ENCODE measurements at places on chromosomes 11 and 22.

GRCh38 chr11:6557761-6558674 lies 45.4 kb downstream of the RRP8 start:
- DNase-seq = no peak

- DNase-seq = no peak
Observed at GRCh38 chr11:47257517-47258316, at the start of gene NR1H3. Gene NR1H3, plus strand, starts transcription at chr11:47257996. Its CDS starts 1,221 bp downstream, at chr11:47259217.

- DNase-seq = no peak
Observed at GRCh38 chr11:106827687-106828086, 190.6 kb downstream of the GUCY1A2 start.

- no peak for DNase-seq
Observed at GRCh38 chr22:16915701-16916100, 90.5 kb upstream of the XKR3 start.

- no peak for DNase-seq
Observed at GRCh38 chr11:119610836-119611426, 118.1 kb downstream of the NECTIN1 start.

- no peak for DNase-seq
Observed at GRCh38 chr11:44324222-44324621, 14.3 kb upstream of the ALX4 start.

GRCh38 chr22:24331468-24332440 lies 61.1 kb downstream of the SPECC1L start:
- DNase-seq = no peak

GRCh38 chr11:96755752-96756151 lies 365.9 kb downstream of the JRKL start:
- no peak for DNase-seq

GRCh38 chr11:44308923-44309477 lies 939 bp downstream of the ALX4 start:
- DNase-seq = no peak

GRCh38 chr11:69641681-69642548 lies 959 bp downstream of the CCND1 start:
- no peak for DNase-seq

DNA sequence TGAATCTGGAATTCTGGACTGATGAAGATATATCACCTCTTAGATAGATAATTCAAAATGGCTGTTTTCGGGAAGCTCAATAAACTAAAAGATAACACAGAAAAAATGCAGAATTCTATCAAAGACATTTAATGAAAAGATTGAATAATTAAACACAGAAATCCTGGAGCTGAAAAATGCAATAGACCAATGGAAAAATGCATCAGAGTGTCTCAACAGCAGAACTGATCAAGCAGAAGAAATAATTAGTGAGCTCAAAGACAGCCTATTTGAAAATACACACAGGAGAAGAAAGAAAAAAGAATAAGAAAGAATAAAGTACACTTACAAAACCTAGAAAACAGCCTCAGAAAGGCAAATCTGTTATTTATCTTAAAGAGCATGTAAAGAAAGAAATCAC lies 356.4 kb upstream of the B3GAT1 start:
- DNase-seq = no peak

DNA sequence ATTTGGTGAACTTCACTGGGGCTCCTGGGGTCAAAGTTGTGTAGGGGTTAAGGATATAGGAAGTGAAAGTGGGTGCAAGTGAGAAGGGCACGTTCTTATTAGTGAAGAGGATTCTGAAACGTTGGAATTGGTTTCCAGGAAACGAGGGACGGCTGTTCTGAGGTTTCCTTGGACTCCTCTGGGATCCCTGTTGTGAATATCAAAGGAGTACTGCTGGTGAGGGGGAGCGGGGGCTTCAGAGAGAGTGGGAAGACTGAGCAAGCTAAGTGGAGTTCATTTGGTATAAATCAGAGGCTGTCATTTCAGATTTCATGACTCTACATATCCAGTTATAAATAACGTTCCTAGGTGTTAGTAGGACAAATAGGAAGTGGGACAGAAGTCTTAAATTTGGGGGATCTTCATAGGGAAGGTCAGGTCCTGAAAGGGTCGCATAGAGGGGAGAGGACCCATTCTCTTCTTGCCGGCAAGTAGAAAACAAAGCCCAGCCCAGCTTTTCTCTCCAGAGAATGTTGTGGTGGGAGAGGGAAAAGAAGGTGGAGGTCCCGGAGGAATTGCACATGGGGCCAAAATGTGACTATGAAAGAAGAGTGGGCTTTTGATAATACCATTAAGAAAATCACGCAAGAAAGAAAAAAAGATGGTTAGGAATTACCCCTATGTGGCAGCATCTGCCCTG lies 1.1 kb upstream of the NELL1 start:
- DNase-seq = no peak

DNA sequence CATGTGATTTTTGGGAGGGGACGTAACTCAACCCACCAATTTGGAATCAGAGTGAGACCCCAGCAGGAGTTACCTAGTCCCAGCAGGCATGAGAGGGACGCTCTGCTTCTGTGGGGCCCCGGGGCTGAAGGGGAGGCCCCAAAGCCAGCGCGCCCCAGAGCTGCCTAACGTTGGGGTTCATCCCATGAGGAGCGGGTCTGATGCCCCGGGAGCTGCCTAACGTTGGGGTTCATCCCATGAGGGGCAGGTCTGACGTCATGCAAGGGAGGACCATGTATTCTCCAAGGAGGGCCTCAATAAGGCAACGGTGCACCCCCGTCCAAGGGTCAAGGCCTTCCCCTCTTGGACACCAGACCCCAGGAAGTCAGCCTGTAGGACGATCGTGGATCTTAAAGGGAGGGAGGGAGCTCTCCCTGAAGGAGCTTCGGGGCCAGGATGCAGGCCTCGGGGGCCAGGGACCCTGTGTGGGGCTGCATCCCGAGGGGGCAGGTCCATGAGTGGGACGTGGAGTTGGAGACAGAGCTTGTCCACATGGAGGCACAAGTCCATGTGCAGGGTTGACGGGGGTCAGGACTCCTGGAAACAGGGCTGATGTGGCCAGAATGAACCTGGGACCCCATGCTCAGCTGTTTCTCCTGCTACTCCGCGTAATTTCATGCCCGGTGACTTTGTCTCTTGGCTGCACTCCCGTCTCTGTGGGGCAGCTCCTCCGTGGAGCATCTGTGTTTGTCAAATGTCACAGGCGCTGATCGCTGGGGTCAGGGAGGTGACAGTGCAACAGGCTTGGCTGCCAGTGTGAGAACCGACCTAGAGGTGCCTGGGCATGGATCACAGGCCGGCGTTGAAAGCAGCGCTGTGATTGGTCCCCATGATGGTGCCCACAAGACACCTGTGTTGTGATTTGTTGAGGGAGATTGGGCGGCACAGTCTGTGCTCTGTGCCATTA lies 1029.1 kb downstream of the BRD1 start:
- DNase-seq = no peak

DNA sequence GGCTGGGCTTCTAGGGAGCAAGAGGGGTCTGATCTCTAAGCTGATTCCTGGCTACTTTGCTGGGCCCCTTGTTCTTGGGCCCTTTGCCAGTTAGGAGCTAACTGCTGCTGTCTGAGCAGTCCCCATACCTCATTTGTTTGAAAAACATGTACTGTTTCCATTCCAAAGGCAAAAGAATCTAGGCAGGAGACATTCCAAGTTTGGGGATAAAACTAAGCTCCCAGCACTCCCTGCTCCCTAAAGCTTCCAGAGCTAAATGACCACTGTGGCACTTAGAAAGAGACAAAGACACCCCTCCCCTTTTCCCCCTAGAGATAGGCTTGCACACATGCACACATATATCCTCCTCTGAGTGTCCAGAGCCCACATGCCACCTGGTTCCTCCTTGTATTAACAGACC lies 22.7 kb upstream of the RRM1 start:
- no peak for DNase-seq

GRCh38 chr22:30872285-30873041 lies 96.1 kb downstream of the MORC2 start:
- no peak for DNase-seq

DNA sequence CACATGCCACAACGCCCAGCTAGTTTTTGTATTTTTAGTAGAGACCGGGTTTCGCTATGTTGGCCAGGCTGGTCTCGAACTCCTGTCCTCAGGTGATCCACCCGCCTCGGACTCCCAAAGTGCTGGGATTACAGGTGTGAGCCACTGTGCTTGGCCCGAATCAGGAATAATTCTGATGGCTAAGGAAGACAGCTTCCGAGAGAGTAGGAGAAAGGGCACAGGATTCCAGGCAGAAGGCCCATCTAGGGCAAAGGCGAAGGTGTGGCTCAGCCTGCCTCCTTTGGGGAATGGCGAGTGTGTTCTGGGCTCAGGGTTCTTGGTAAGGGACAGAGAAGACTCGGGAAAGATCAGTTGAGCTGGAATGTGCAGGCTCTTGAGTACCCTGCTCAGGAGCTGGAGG lies 1.6 kb upstream of the SYCE3 start:
- no peak for DNase-seq

DNA sequence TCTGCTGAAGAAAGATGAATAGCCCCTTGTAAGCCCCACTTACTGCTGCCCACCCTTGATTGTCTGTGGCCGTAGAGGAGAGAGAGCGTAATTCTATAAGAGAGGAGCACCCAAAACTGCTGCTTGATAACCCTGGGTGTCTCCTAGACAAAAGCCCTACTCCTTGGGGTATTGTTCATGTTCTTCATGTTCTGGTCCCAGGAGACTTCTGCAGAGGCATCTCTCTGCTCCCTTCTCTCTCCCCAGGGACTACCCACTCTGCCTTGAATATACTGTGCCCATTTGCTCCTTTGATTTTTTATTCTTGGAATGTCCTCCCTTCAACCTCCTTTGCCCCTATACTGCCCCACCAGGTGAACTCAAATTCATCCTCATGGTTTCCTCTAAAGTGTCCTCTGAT lies 417.8 kb upstream of the CADM1 start:
- DNase-seq = no peak

DNA sequence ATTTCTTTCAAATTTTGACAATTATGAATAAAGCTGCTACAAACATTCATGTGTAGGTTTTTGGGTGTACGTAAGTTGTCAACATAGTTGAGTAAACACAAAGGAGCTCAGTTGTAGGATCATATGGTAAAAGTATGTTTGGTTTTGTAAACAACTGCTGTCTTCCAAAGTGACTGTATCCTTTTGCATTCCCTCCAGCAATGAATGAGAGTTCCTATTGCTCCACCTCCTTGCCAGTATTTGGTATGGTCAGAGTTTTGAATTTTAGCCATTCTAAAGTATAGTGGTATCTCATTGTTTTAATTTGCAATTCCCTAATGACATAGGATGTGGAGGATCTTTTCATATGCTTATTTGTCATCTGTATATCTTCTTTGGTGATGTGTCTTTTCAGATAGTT lies 28.0 kb upstream of the PHOX2A start:
- no peak for DNase-seq

GRCh38 chr11:2103668-2104523 lies 35.3 kb downstream of the IGF2 start:
- no peak for DNase-seq

Measured in glomerular endothelial cell (primary cell).